Astrocyte (in vitro differentiated cells and primary cell): ENCODE measurements at places on chromosomes 7 and 10.

GRCh38 chr10:101619983-101620382, 31.9 kb downstream of the DPCD start:
- no peak for DNase-seq

DNA sequence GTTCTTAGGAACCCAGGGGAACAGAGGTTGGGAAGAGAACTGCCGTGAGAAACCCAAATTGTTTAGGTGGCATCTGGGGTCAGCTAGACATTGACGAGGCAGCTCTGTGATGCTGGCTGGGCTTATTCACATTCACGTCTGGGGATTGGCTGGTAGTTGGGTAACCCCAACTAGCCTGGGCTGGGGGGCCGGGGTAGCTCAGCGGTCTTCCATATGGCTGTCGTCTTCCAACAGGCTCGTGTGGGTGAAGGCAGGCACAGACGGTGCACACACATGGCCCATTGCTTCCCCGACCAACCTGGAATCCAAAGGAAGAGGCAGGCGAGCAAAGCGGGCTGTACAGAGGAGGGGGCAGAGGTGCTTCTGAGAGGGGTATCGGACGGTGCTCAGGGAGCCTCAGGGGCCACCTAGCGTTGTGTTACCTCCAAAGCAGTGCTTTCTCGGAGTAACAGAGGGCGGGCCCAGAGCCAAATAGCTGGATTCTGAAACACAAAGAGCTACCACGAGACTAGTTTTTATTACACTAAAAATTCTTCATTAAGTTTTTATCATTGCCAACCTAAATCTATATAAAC, 34.5 kb downstream of the MKI67 start:
- no peak for DNase-seq

- DNase-seq = no peak
Measured at GRCh38 chr10:10975647-10976046, 42.0 kb upstream of the CELF2 start.

DNA sequence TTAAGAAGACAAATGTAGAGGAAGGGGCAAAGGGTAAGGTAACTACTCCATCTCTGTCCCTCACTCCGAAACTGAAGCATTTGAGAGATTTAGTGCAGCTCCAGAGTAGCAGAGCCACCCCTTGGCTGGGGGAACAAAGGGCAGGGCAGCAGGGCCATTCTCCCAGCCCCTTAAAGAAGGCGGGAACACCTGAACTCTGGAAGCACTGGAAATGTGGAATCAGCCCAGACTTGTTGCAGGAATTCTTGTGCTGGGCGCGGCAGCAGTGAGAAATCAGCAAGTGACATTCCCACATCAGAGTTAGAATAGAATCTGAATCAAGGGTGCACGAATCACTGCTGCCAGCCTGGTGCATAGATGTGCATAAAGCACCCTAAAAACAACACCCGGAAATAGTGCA, 34.4 kb upstream of the GRM8 start:
- no peak for DNase-seq
